ENCODE measurements at places on chromosomes 3 and 15.

DNA sequence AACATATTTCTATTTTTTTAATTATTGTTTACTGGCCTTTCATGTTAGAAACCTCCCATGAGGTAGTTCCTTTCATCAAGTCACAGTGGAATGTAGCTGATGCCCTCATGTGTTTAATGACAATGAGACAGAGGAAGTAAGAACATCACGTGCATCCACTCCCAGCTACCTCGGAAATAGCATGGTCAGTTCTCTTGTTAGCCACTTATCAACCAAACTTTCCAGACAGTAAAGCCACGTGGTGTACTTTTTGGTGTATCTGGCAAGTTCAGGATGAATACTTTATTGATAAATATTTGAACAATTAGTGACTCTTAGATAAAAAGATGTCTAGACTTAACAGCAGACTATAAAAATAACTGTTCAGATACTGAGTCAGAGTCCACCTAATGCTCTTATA lies 781.7 kb downstream of the MECOM start:
- no peak for DNase-seq

- no peak for DNase-seq
Measured at GRCh38 chr3:11658180-11658579, 14.5 kb upstream of the VGLL4 start.

- no peak for DNase-seq
Measured at GRCh38 chr3:31581660-31582059, 48.9 kb downstream of the STT3B start.

- no peak for DNase-seq
Measured at GRCh38 chr15:65033659-65034269, 4.3 kb upstream of the MTFMT start.

DNA sequence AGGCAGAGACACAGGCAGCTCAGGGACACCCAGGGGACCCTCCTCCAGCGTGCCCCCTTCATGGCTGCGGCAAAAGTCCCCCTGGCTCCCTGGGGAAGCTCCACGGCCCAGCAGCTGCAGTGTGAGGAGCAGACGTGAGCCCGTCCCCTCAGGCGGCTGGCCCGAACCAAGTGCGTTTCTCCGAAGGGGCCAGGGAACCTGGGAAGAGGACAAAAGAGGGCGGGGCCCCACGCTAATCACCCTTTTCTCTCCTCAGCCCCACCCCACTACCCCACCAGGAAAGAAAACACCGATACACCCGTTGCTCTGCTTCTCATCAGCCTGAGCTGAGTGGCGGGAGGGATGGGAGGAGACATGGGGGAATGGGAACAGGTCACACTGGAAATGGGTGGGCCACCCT lies at the start of gene MUC4:
TSS of gene MUC4 (minus strand) at position 174 of the 400 bp plus-strand sequence. CDS start at position 62, 112 bp downstream.
- DNase-seq: no peak
